ENCODE measurements at places on chromosomes 7 and 10.

DNA sequence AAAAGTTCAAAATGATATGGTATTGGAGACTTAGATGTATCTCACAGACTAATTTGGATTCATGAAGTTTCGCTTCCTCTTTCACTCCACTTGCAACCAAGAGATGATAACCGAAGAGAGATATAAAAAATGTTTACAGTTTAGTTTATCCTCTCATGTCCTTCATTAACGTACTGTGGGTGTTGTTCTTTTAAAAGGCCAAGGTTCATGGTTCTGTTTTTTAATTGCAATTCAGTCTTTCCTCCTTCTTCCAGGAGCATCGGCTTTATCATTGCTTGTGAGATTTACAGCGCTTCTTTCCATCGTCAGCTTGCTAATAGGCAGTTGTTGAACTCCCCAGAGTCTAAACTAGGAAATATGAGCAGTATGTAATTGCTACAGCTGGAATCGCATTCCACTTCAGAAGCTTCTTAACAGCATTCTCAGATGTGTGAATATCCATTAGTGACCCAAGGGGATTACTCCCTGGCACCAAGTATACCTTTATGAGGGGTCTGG, 75.9 kb upstream of the HGF start:
- no peak for DNase-seq

- DNase-seq = peak; percentile 16
These were observed 120.5 kb downstream of the GALNT11 start for GRCh38 chr7:152145853-152146466.

DNA sequence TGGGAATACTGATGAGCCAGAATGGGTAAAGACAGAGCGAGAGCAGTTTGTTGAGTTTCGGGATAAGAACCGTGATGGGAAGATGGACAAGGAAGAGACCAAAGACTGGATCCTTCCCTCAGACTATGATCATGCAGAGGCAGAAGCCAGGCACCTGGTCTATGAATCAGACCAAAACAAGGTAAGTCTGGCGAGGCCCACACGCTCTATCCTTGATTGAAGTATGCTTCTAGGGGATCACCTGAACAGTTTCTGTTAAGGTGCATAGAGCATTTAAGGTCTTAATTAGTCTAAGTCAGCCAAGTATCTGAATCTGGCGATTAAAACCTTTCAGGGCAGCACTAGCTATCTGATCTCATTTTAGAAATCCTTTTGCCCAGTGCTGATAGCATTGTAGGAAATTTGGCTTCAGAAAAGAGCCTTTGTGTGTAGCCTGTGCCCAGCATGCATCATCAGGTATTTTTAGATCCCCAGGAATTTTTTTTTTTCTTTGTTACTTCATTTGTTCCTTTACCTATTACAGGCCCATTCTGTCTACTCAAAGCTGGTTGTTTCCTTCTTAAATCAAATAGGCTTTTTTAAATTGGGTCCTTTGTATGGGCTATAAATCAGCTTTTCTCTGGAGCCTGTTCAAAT, 8.0 kb downstream of the OPN1SW start:
- no peak for DNase-seq

DNA sequence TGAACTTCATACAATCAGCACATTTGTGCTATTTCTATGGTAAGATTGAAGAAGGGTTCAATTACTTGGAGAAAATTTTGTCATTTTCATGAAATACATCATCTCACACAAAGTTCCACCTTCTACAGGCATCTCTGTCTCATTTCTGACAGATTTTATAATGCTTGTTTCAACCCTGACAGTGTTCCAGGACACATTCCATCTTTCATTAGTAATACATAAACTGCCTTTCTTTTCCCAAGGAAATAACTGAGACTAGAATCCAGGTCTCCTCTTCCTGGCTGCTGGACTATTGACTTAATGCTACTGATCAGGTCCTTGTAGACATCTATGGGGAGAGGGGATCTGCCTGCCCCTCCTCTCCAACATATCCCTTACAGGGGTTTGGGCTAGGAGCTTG, 70.1 kb upstream of the PLPP4 start:
- no peak for DNase-seq

- DNase-seq = no peak
These were observed 675 bp downstream of the ABRAXAS2 start for GRCh38 chr10:124802313-124802675.

GRCh38 chr10:81514811-81515210, 360.2 kb upstream of the NRG3 start:
- no peak for DNase-seq

- no peak for DNase-seq
These were observed 30.6 kb downstream of the DNMBP start for GRCh38 chr10:99979066-99979685.

GRCh38 chr10:108392286-108392685, 1227.8 kb upstream of the SORCS1 start:
- no peak for DNase-seq

- DNase-seq = no peak
These were observed 3.7 kb downstream of the ZFYVE27 start for GRCh38 chr10:97740613-97741012.

GRCh38 chr7:27073076-27073475, 22.7 kb downstream of the HOXA1 start:
- no peak for DNase-seq

DNA sequence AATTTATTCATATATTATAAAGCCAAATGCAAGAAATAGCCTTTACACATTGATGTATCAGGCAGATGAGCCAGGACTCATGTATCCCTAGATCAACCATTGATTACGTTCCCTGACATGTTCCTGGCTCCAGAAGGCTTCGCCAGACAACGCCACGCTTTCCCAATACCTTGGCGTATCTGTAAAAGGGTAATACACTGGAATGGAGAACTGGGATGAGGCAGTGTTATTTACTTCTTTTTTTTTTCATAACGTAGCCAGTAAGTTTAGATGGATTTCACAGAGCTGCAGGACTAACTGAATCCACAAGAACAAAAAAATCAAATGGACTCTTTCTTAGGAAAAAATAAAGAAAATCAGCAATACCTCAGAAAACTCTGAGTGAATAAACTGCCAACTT, 588.1 kb upstream of the SEMA3D start:
- no peak for DNase-seq

GRCh38 chr10:79269443-79269842, 77.8 kb upstream of the PPIF start:
- no peak for DNase-seq

DNA sequence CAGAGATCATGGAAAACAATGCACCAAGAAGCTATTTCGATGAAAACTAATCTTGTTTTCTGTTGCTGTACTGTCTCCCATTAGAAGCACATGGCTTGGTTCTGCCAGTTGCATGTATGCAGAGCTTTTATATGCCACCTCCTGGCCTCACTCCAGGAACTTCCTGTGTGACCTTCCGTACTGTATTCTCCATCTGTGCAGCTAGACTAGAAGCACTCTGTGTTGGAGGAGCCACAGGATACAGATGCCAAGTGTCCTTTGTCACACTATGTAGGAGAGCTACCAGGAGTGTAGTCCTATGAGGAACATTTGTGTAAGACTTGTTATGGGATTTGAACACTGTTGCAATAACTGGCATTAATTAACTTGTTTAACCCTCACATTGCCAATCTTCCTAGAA, 503.5 kb upstream of the TPK1 start:
- no peak for DNase-seq

GRCh38 chr7:154777489-154777888, 225.4 kb downstream of the PAXIP1 start:
- DNase-seq = no peak

Data from brain pericyte (primary cell).